ENCODE measurements at places on chromosomes 1 and 21. TPM values are rescaled to one million over a fixed set of nuclear protein-coding genes. Genes with fewer than 3 reads are reported as not detected.

VSIG8 gene
- not detected for total RNA-seq

TMPRSS3 gene
- total RNA-seq, result not detected

CSF1 gene
- 5.5 TPM for total RNA-seq

FCAMR gene
- not detected for total RNA-seq

FCRL6 gene
- not detected for total RNA-seq

RAB3B gene
- total RNA-seq, result 29.6 TPM

FMO3 gene
- total RNA-seq, result not detected

KCNE1 gene
- total RNA-seq, result not detected

LRRC53 gene
- total RNA-seq, result not detected

PTGER3 gene
- total RNA-seq, result 0.11 TPM

DNA sequence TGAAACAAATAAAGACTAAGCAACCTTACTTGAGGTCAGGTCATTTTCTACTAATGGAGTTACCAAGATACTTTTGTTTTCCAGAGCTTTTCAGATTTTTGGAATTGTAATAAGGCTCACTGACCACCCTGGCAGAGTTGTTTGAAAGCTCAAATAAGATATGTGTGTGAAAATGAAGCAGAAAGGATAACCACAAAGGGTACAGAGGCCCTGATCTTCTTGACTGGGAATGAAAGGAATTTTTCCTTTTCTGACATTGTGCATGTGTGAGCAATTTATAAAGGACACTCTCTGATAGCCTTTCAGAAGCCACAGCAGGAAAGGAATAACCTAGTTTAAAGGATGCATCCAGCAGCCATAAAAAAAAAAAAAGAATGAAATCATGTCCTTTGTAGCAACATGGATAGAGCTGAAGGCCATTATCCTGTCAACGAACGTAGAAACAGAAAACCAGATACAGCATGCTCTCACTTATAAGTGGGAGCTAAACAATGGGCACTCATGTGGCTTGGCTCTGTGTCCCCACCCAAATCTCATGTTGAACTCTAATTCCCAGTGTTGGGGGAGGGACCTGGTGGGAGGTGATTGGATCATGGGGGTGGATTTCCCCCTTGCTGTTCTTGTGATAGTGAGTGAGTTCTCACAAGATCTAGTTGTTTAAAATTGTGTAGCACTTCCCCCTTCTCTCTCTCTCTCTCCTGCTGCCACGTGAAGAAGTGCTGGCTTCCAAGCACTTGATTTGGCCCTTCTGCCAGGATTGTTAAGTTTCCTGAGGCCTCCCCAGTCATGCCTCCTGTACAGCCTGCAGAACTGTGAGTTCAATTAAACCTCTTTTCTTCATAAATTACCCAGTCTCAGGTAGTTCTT lies 3.1 kb upstream of the SRP9 start:
- no peak for DNase-seq

DNA sequence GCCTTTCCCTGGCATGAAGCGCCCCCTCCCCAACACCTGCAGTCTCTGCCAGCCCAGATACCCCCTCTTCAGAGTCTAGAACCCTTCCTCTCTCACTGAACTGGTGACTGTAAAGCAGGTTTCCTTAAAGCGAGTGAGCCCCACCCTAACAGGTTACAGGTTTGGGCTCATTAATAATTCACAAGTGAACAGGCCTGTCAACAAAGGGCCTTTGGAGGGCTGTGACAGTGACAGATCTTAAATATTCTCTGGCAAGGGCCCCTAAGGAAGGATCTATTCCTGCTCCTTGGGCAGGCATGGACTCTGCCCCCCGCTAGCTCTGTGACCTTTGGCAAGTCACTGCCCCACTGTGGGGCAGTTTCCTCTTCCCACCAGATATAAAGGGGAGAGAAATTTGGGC lies 5.6 kb upstream of the TTC39A start:
- DNase-seq, result no peak

DNA sequence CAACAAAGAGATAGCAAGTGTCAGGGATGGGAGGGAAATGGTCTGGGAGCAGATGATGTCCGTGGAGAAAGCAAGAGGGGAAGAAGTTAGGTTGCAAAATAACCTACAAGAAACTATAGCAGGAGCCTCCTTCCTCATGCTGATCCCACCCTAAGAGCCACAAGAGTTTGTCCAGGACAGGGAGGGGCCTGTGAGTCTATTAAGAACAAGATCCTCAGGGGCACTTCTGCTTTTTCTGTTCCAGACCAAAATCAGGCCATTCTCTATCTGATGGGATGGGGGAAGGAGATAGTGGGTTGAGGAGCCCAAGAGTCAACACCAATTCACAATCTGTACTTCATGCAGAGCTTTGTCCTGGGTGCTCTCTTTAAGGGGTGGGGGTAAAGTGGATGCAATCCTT lies 7.7 kb upstream of the ATP1A4 start:
- DNase-seq, result no peak

DNA sequence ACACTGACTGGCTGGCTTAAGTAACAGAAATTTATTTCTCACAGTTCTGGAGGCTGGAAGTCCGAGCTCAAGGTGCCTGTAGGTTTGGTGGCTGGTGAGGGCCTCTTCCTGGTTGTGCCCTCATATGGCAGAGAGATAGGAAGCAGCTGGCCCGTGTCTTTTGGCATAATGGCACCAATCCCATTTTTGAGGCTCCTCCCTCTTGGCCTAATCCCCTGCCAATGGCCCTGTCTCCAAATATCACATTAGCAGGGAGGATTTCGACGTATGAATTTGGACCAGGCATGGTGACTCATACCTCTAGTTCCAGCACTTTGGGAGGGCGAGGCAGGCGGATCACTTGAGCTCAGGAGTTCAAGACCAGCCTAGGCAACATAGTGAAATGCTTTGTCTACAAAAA lies 37.4 kb downstream of the AGPAT3 start:
- peak; percentile 13 for DNase-seq

GRCh38 chr1:29802181-29803068 lies 566.1 kb downstream of the PTPRU start:
- DNase-seq, result no peak

DNA sequence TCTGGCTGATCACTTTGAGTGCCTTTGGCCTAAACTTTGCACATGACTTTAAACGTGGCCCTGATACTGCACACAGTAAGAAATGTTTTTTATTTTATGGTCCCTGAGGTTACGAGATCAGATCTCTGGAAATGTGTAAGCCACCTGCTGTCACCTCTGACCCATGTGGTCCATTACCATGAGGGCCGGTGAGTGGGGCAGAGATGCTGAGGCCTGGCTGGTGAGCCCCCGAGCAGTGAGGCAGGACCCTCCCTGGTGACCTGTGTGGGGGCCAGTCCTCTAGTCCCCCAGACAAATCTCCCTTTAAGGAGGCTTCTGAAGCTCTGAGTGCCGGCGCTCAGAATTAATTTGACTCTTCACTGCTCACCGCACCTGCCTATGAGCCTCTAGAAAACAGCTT lies 12.4 kb downstream of the TFF3 start:
- DNase-seq, result no peak

- no peak for DNase-seq
Observed at GRCh38 chr1:158334526-158335212, 3.3 kb upstream of the CD1B start.

- peak; percentile 90 for DNase-seq
Observed at GRCh38 chr1:43558346-43558841, 27.7 kb downstream of the PTPRF start.

GRCh38 chr1:19123837-19124236 lies 86.2 kb downstream of the UBR4 start:
- no peak for DNase-seq

GRCh38 chr1:88043834-88044233 lies 640.2 kb upstream of the PKN2 start:
- no peak for DNase-seq

DNA sequence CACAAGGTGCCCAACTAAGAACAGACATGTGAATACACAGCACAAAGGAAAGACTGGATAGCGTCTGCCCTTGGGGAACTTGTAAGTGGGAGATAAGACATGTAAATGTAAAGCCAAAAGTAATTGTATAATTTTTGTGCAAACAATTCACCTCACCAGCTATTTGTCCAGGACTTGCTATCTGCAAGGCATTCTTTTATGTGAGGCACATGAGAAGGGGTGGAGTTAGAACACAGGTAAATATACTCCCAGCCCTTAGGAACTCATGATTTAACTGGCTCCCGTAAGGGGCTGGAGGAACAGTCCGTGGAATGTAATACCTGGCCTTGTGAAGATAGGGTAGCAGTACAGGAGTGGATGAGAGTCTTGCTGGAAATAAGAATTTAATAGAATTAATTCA lies 61.3 kb downstream of the CDK18 start:
- no peak for DNase-seq

DNA sequence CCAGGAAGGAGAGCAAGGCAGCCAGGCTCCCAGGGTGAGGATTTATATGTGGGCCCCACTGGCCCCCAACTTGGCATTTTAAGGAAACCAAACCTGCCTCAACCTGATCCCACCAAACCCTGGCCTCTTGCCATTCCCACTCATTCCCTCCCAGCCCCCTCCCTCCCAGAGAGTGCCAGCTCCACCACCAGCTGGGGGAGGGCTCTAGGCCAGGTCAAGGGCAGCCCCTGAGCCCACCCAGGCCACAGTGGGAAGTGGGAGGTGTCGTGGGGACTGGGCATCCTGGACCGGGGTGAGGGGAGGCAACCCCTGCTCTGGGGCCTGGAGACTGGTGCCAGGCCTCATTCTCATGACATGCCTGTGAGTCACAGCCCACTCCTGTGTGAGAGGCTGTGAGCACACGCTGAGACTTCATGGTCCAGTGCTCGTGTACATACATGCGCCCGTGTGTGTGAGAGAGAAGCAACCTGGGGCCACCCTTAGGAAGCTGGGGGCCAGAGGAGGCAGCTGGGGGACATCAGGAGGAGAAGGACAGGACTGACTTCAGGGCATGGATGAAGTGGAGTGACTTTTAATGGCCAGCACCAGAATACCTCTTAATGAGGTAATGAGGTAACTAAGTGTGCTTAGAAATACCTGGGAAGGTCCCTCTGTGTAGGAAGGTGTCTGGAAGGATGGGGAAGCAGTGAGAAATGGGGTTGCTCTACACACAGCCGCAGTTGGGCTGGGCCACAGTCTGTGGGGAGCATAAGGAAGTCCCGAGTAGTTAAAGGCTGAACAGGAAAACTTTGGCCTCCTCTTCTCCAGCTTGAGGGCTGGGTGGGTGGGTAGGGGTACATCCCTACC lies at the start of gene S100A2:
Gene S100A2, minus strand, starts transcription at position 316 of the 846 bp plus-strand sequence. CDS start 1,967 bp downstream, outside the sequence.
- peak; percentile 53 for DNase-seq

DNA sequence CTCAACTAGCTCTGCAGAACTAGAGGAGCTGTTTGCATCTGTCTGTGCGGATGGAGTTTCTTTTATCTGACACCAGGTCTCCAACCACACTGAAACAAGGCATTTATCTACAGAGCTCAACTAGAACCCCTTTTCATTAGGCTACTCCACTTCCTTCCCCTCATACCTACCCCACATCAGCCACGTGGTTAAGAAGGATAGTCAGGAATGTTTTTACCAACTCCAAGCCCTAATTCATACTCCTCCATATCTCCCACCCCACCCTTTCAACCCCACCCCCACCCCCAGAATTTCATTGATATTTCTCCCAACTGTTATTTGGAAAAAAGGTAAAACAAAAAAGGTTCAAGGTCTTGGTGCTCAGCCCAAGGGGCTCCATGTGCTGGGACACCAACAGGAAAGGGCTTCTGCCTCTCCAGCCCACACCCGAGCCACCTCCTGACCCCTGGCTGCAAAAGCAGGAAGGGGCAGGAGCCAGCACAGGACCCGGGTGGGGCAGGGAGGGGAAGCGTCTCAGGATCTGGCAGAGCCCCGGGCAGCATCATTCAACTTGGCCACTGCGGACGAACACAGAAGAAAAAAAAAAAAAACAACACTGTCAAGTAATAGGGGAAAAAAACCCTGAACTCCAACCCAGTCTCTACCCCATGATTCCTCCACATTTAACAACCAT lies 7.0 kb downstream of the ENSA start:
- DNase-seq, result peak; percentile 75

DNA sequence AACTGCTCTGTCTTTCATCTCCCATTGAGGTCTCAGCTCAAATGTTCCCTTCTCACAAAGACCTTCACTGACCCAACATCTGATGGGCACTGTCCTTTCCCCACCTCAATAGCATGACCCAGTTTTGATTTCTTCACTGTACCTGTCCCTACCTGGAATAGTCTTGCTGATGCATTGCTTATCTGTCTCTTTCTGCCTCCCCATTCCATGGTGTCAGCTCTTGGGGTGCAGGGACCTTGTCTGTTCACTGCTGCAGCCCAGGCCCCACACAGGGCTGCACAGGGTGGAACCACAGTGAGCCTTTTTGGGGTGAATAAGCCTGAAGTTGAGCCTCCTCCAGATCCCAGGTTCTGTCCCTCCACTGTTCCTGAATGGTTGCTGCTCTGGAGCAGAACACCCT lies 414.9 kb downstream of the PTPRU start:
- peak; percentile 3 for DNase-seq

DNA sequence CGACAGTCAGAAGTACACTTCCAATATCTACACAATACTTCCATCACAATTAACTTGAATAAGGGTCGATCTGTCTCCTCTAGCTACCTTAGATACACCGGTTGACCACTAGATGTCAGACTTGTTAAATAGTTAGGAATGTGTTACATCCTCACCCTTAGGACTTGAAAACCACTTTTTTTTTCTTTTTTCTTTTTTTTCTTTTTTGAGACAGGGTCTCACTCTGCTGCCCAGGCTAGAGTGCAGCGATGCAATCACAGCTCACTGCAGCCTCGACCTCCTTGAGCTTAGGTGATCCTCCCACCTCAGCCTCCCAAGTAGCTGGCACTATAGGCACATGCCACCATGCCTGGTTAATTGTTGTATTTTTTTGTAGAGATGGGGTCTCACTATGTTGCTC lies 120.4 kb upstream of the GREM2 start:
- DNase-seq, result peak; percentile 76

- DNase-seq, result no peak
Observed at GRCh38 chr1:212574732-212575131, 33.8 kb upstream of the ATF3 start.

GRCh38 chr1:198772626-198773025 lies 133.8 kb downstream of the PTPRC start:
- no peak for DNase-seq

GRCh38 chr1:205516362-205516761 lies 11.9 kb downstream of the CDK18 start:
- DNase-seq, result no peak

- no peak for DNase-seq
Observed at GRCh38 chr1:160740133-160740688, 1.2 kb downstream of the SLAMF7 start.

DNA sequence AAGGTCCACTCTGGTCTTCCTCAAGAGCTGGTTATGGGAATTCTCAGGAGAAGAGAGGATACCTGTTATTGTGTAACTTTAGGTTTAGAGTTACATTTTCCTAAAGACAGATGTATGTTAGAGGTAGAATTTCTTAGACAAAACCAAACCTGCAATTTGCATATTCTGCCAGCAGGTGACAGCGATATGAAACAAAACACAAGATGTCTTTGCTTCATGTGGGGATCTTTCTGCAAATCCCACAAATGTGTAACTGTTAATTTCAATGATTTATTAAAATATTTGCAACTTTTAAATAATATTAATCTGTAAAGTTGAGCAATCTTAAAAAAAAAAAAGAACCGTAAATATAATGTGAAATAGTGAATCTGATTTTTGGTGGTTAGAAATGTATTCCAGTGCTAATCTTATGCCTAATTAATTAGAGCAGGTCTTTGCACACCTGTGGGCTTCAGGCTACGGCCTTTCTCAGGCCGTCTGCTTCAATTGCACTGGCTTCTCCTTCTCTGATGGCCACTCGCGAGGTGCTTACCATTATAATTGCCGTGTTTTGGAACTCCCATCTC lies 33.4 kb downstream of the FAM78B start:
- DNase-seq, result no peak

- no peak for DNase-seq
Observed at GRCh38 chr1:202304375-202304774, 37.4 kb downstream of the UBE2T start.
